Cerebellum (tissue), 4 donors: ENCODE measurements at places on chromosomes 4 and X.
A peak's percentile ranks its signal among the peaks of the same experiment; 100 is the strongest.

DNA sequence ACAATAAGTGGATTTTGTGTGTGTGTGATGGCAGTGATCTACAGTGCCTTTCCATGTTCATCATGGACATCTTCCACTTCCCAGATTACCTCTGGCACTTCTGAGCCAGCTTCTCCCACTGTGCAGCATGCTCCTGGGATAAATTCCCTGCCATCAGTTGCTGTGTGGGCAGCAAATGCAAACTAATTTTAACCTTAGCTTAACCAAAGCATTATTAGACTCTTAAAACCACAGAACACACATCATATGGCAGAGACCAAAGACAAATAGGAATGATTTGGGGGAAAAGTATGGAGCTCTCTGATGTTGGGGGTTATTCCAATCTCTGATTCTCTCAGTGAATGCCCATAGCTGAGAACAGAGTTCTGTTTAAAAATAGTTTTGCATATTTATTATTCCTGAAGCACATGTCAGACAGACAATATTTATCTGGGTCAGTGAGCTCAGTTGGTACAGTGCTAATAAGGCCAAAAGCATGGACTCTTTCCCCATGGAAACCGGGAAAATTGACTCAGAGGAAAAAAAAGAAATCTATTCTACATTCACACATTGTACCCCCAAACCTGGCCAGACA lies 567.4 kb downstream of the IQCM start:
- peak; percentile 9 for DNase-seq

- DNase-seq: no peak
Observed at GRCh38 chr4:6869944-6870343, 39.7 kb upstream of the TBC1D14 start.

DNA sequence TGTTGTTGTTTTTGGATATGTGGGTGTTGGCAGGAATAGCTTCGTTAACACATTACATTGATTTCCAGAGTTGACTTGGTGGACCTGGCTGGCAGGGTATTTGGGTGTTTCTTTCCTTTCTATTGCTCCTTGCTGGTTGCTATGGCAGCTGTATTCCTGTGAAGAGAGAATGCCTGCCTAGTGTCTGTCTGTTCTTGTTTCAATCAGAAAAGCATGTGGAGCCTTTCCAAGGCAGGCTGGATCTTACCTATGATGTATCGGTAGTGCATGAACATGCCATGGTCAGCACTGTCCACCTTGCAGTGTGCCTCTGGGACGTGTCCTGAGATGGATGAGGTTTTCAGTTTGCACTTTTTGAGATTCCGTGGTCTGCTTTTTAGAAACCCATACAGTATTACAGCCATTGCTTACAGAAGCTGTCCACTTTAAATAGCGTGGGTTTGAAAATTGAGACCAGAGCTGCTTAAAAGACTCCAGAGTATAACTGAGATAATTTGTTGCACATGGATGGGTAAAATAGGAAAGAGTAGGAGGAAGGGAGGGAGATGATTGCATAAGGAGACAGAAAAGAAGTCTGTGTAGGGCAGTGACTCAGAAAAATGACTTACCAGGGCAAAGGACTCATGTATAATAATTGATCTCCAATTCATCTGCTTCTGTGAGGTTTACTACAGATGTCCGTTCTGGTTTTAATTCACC lies 20.0 kb upstream of the AADAT start:
- peak; percentile 29 for DNase-seq

GRCh38 chr4:3813151-3814052 lies 47.2 kb downstream of the ADRA2C start:
- no peak for DNase-seq

DNA sequence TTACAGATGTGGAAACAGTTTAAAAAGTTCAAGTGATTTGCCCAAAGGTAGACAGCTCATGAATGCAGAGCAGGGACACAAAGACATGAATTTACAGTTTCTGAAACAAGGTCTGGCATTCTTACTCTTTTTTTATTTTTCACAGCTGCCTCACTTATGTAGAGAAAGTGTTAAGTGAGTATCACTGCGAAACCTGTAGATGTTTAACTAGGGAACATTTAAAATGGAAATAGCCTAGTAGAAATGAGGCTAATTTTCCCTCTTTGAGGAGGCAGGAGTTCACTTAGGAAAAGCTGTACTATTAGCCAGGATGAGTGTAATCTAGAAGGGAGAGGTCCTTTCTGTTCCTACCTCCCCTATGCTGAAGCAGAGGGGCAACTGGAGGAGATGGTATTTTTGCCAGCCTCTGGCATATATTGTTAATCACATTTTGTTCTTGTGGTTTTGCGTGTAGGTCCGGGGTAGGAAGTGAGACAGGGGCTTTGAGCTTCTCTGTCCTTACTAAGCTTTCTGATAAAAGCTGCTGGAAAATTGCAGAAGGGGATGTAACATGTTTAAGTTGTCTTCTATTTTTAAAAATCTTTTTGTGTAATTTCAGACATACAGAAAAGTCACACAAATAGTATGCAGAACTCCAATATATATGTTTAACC lies 492.8 kb upstream of the NR3C2 start:
- DNase-seq: no peak

- no peak for DNase-seq
Observed at GRCh38 chr4:144178414-144178813, 37.9 kb upstream of the GYPA start.

DNA sequence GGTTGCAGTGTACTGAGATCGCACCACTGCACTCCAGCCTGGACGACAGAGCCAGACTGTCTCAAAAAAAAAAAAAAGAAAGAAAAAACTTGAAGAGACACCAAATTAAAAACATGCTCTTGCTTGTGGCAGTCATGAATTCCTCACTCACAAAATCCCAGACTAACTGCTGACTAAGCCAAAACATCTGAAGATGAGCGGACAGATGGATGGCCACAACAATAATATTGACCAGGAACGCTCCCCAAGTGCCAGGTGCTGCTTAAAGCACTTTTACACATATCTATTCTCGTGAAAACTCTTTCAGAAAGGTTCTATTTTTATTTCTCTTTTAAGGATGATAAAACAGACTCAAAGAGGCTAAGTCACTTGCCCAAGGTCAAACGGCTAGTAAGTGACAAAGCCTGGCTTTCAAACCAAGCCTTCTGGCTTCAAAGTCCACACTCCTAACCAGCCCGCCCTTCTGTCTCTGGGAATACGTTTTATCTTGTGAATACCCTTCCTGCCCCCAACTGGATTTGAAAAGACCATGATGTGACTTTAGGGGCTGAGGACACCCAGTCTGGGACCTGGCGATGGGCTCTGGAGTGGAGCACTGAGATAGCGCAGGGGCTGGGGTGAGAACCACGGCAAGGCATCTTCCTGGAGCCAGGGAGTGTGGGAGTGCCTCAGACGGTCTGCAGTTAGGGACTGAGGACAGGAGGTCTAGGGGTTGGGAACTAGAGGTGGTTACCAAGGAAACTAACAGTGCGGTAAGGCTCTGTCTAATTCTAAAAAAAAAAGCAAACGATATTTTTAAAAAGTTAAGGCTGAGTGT lies 9.5 kb upstream of the CXCR3 start:
- no peak for DNase-seq

- no peak for DNase-seq
Observed at GRCh38 chr4:99863804-99864203, 30.4 kb downstream of the LAMTOR3 start.

GRCh38 chrX:68833448-68833805 lies 4.6 kb downstream of the EFNB1 start:
- no peak for DNase-seq

- no peak for DNase-seq
Observed at GRCh38 chrX:17596546-17597205, 140.6 kb upstream of the SCML1 start.

GRCh38 chr4:41024556-41025491 lies 189.5 kb downstream of the APBB2 start:
- DNase-seq: no peak
